ENCODE measurements at places on chromosomes 7 and 10. TPM values are rescaled to one million over a fixed set of nuclear protein-coding genes. Genes with fewer than 3 reads are reported as not detected.

GRCh38 chr7:103325744-103326143 lies 18.8 kb downstream of the DNAJC2 start:
- no peak overlapping the region for H3K4me3 ChIP-seq
- no peaks in the 10 kb centered on the region for H3K27me3 ChIP-seq
- no peak for DNase-seq
- H3K27ac ChIP-seq = no peak overlapping the region
- no peaks in the 10 kb centered on the region for H3K4me1 ChIP-seq

GRCh38 chr7:129877146-129877792 lies 75.5 kb downstream of the UBE2H start:
- DNase-seq = no peak
- no peak overlapping the region for H3K4me3 ChIP-seq
- peaks cover 20% of the 10 kb centered on the region for H3K4me1 ChIP-seq

DNA sequence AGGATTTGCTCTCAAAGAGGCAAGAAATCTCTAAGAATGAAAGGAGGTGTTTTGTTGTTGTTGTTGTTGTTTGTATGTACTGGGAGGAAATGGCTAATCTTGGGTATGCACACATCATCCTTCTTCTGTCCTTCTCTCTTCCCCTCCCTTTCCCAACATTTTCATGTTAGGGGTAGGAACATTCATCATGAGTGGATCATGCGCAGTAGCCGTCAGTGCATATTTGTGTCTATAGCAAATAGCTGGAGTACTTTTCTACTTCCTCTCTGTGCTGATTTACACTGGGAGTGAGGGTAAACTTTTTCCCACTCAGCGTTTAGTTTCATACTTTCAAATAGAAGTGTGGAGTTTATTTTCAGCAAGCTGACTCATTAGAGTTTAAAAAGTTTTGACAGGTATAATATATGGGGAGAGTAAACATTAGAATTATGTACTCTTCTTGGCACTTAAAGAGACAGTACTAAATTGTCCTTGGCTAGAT lies 80.5 kb upstream of the PRKG1 start:
- DNase-seq = peak; percentile 76
- H3K4me3 ChIP-seq = no peak overlapping the region
- H3K36me3 ChIP-seq = no peaks in the 10 kb centered on the region
- no peaks in the 10 kb centered on the region for H3K27me3 ChIP-seq

GRCh38 chr10:123301077-123301857 lies 147.1 kb downstream of the BUB3 start:
- H3K4me3 ChIP-seq = no peak overlapping the region
- H3K36me3 ChIP-seq = no peaks in the 10 kb centered on the region
- H3K27ac ChIP-seq = no peak overlapping the region
- H3K27me3 ChIP-seq = no peaks in the 10 kb centered on the region
- peak; percentile 3 for DNase-seq

DNA sequence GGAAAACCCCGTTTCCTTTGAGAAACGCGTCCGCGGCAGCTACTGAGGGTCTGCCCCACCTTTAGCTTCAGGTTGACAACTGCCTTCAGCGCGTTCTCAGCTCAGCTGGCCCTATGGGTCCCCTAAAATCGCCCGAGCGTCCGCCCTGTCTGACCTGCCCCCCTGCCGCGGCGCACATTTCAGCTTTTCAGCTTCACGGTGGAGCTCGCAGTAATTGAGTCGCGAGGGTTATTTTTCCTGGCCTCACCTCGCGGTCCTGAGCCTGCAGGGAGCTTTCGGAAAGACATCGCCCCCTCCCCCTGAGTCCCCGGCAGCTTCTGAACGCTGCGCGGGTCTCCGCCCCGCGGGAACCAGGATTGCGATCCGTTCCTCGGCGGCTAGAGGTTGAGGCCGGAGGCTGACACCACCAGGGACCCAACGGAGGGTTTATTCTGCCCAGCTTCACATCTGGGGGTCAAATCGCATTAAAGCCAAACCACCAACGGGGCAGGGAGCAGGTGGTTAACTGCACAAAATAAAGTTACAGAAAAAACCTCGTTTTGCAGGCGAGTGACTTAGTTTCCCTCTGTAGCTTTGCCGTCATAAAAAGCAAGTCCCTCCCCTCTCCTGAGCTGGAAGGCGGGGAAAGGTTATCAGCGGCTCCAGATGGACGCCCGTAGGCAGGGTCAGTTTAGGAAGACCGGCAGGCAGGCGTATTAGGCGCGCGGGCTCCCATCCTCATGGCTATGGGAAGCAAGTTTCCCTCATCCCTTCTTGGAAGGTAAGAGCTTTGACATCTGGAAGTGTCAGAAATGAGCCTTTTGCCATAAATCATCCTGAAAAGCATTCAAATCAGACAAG lies 11.0 kb downstream of the TWIST1 start:
- no peak overlapping the region for H3K27ac ChIP-seq
- H3K4me3 ChIP-seq = no peak overlapping the region
- peaks cover 88% of the 10 kb centered on the region for H3K27me3 ChIP-seq

Gene NIPSNAP2
- polyA plus RNA-seq = 42.1 TPM

Gene OR6V1
- polyA plus RNA-seq = not detected

Gene ANKRD30A
- polyA plus RNA-seq = not detected
